Common myeloid progenitor, CD34-positive (primary cell): ENCODE measurements at places on chromosomes 11 and 22.

GRCh38 chr22:26889802-26890201 is 232.4 kb downstream of the MIAT start:
- DNase-seq = no peak

GRCh38 chr11:94649964-94650623 is 82.9 kb downstream of the PIWIL4 start:
- DNase-seq = no peak

GRCh38 chr22:30267382-30268302 is 991 bp upstream of the OSM start:
- DNase-seq = peak; percentile 96

- DNase-seq = peak; percentile 39
Measured at GRCh38 chr11:74288161-74288560, 23.3 kb downstream of the P4HA3 start.

DNA sequence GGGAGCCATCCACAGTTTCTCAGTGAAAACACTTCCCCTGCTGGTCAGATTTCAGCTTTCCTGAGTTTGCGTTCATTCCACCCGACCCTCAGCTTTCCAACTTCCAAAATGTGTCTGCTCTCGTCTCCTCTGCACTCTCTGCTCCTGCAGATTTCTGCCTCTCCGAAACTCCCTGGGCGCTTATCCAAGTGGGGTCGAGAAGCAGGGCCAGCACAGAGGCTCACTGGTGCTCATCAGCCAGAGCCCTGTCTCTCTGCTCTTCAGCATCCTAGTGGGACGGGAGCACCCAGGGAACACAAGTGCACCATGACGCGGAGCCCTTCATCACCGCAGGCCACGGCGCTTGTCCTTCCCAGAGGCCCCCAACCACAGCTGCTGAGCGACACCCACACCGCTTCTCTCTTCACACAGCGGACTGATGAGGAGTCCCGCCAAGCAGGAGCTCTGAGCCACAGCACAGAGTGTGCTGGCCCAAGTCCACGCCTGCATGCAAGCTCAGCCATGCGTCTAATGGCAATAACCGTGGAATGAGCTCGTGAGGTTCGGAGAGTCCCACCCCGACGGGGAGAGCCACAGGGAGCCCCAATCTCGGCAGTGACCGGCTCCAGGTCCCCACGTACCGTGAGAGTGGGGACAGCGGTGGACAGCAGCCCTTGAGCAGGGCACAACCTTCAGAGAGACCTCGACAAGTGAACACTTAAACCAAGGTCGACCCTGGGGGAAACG is 27.9 kb upstream of the MOB2 start:
- no peak for DNase-seq

GRCh38 chr22:47734511-47734910 is 972.1 kb downstream of the TBC1D22A start:
- DNase-seq = no peak

DNA sequence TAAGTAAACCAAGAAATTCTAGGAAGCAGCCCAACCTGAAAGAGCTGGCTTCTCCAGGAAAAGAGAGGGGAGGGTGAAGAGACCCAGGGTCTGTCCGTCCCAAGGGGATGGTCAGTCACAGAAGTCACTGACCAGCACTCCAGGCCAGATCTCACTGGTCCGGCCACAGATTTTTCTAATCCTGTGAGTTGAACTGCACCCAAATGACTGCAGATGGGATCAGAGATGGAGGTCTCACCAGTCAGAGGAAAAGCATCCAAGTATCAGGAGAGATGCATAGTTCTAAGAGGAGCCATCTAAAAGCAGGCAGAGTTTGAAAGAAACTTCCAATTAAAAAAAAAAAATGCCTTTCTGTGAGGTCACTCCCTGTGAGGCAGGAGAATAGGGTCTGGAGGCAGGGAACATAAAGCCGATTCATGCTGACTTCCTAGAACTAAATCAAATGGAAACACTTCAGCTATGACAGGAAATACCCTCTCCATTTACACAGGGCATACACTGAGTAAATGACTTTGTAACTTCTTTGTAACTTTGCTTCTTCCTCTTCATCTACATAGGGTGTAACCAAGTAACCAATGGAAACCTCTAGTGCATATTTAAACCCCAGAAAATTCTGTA is 144.5 kb downstream of the CCDC34 start:
- DNase-seq = no peak

GRCh38 chr11:126411971-126412381 is 56.5 kb downstream of the ST3GAL4 start:
- DNase-seq = no peak

DNA sequence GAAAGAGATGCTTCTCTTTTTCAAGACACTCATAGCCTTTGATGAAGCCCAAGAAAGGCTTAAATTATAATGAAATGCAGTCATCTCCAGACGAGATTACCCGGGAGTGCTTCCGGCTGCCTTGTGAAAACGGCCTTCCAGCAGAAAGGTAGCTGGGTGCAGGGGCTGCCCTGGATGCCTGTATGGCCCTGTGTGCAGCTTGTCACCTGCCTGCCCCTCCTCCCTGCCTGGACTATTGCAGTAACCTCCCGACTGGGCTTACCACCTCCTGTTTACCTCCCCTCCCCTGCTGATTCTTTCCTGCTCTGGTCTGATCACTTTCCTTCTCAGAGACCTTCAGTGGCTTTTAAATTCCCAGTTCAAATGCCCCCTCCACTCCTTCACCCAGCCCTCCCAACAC is 126.4 kb upstream of the SYT13 start:
- DNase-seq = no peak

- DNase-seq = no peak
Measured at GRCh38 chr22:45478108-45478771, 24.4 kb upstream of the FBLN1 start.

DNA sequence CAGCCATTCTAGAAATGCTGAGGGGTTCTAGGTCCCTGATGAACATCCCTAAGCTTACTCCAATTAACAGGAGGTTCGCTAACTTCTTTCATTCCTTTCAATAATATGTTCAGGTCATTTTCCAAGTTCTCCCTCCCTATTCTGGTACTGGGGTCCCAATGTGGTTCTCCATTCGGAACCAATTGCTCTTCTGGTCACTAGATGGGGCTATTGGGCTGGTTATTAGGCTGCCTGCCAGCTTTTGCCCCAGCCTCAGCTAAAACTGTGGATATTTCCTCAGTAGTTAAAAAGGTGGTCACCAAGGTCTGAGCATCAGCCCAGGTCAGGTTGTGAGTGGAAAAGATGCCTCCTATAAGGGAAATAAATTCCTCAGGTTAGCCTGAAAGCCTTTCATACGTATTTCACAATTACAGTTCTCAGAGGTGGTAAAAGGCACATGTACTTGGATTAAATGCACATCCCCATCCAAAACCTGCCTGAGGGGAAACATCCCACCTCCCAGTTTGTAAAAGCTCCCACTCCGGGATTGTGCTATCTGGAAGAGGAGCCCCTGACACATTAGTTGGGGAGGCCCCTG is 161.1 kb upstream of the CCDC179 start:
- DNase-seq = peak; percentile 46

DNA sequence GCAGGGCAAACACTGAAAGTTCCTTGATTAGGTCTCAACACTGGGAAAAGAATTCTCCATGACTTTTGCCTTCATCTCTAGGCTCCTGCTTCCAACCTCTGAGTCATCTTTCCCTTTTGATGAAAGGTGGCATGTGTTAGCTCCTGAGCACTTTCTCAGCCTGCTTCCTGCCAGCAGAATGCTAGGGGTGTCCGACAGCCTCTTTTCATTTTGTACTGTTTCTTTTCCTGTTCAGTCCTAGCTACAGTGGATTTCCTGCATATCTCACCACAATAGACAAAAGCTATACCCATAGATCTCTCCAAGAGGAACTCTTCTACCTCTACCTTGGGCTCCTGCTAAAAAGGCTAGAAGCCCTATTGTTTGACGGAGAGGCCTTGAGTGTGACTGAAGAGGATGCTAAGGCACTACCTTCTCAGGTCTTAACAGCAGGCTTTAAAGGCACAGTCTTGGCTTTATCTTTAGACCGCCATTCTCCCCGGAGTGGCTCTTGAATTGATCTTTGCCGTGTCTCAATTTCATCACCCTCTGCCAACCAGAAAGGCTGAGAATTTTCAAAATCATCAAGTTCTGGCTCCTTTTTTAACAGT is 145.5 kb downstream of the RBFOX2 start:
- DNase-seq = peak; percentile 44

DNA sequence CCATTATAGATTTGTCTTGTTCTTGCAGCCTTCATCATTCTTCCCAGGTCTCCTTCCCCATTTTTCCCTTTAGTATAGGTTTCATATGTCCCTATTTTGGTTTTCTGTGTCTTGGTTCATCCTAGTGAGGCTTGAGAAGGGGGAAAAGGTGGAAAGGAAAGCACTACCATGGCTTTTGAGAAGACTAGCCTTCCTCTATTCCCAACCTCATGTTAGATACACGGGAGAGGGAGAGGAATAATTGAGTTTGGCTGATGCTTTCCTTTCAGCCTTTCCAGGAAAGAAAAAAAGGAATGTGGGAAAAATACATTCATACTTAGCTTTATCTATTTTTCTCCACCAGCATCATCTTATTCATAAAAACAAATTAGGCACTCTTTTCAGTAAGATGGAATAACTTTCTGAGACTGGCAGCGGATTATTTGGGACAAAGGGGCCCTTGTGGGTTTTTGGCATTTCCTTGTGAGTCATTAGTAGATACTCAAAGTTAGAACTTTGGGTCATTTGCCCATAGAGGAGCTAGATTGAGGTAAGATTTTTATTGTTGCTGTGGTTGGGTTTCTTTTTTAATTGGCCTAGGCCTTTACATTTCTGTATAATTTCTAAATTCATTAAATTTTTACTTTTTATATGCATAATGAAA is 23.8 kb downstream of the CAPRIN1 start:
- peak; percentile 31 for DNase-seq

DNA sequence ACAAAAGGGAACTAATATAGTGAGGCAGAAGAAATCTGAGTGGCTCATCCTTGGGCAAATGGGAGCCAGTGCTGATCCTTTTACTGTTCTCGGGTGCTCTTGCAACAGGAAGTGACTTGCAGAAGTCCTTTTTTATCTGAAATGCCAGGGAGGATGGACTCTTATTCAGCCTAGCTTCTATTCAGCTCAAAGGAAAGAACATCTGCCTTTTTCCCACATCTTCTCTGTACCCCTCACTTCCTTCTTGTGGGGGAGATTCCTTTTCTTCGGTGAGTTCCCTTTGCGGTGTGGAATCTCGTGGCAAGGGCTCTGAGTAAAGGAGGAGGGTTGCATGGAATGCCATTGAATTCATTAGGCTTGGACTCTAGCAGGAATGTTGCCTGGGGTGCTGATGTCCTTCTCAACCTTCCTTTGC is 76.2 kb downstream of the ZBTB16 start:
- peak; percentile 84 for DNase-seq

GRCh38 chr11:128336203-128336602 is 251.2 kb downstream of the ETS1 start:
- DNase-seq = no peak

GRCh38 chr22:29116397-29117123 is 43.7 kb downstream of the KREMEN1 start:
- no peak for DNase-seq

DNA sequence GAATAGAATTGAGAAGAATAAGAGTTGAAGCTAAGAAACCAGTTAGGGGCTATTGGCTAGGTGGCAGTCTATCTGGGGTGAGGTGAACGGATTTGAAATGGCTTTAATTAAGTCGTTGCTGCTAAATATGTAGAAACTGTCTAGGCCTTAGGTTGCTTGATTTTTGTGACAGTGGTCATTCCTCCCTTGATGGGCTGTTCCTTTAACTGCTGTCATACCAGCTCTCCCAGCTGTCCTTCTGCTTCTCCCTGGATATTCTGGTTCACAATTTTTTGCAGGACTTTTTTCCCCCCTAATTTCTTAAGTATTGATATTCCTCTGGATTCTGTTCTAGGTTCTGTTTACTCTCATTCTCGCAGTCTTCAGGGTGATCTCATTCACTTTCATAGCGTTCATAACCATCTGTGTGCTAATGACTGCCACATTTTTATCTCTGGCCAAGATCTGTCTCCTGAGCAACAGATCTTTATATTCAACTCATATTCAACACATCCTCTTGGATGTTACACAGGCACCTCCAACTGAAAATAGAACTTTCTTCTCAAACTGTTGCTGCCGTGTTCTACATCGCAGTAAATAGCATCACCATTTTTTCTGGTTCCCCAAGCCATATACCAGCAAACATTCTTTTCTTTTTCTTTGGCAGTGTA is 134.1 kb downstream of the UVRAG start:
- peak; percentile 42 for DNase-seq

DNA sequence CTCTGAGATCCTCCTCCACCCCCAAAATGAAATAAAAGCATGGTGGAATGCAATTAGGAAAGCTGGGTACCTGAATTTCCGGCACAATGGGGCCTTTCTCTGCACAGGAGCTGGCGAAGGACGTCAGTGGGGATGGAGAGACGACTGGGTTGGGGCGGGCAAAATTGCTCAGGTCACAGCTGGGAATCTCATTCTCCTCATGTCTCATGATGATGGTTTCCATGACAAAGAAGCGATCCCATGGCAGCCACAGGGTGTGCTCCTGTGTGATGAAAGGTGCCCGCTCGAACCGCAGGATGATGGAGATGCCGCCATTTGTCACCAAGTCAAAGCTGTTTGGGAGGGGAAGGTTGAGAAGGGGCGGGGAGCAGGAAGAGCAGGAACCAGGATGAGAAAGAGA is 157.6 kb upstream of the NARS2 start:
- no peak for DNase-seq

GRCh38 chr11:44564670-44565210 is 723 bp upstream of the CD82 start:
- DNase-seq = peak; percentile 63

GRCh38 chr11:95432714-95433503 is 201.9 kb upstream of the SESN3 start:
- DNase-seq = no peak

GRCh38 chr22:28930357-28931007 is 47.1 kb downstream of the ZNRF3 start:
- DNase-seq = no peak

DNA sequence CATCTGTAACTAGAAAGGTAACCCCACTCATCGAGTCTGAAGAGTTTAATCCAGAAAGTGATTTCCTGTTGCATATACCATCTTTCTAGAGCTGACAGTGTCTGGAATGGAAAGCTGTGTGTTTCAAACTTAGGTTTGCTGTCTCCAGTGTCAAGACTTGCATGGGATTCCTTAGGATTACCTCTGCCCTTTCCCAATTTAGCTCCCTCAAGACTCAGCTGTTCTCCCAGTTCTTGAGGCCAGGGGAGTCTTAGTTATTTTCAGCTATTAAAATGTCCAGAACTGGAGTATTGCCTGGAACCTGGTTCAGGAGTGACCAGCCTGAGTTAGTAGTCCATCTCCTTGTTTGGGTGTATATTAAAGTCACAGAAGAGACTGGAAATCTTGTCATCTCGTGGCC is 25.0 kb upstream of the LDHA start:
- no peak for DNase-seq

GRCh38 chr11:84234462-84235202 is 948.5 kb upstream of the CCDC90B start:
- DNase-seq = no peak
